ENCODE measurements at places on chromosomes 12 and 14.

GRCh38 chr12:128269181-128269591, 2.2 kb downstream of the TMEM132C start:
- no peak for DNase-seq

DNA sequence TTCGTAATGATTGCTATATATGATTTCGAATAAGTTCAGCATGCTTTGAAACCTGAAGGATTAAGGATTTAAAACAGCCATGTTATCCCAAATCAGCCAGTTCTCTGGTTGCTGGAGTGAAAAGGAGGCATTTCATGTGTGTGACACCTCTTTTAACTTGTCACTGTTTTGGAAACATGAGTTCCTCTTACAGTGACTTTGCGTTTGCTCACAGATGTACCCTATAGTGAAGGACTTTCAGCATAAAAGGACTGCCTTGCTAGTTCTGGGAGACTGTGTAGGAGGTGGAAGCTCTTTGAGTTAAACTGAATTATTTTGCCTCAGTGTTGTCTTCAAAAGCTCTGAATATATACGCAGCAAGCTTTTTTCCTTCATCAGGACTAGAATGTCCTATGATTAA, 7.6 kb downstream of the RNASE11 start:
- DNase-seq: no peak

- no peak for DNase-seq
Measured at GRCh38 chr12:82959821-82960220, 273.1 kb downstream of the TMTC2 start.

GRCh38 chr12:107847430-107847829, 72.9 kb downstream of the ASCL4 start:
- DNase-seq: no peak

- DNase-seq: no peak
Measured at GRCh38 chr12:85060916-85061315, 24.8 kb downstream of the LRRIQ1 start.
